8988T (cell line): ENCODE measurements at places on chromosomes 5 and 9.

DNA sequence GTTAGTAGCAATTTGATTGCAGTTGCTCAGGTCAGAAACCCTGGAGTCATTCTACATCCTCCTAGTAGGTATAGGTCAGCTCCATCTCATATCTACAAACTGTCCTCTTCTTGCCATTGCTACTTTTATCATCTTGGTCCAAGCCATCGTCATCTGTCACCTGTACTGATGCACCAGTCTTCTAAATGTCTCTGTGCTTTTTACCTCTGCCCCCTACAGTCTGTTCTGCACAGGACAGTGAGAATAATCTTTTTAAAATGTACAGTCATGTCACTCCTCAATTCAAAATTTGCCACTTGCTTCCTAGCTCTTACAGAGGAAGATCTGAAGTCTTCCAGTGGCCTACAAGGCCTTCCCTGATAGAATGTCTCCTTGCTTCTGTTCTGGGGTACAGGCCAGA is 6.8 kb downstream of the NNT start:
- no peak for DNase-seq

- no peak for DNase-seq
Measured at GRCh38 chr9:110579862-110580219, 300 bp upstream of the SVEP1 start.

DNA sequence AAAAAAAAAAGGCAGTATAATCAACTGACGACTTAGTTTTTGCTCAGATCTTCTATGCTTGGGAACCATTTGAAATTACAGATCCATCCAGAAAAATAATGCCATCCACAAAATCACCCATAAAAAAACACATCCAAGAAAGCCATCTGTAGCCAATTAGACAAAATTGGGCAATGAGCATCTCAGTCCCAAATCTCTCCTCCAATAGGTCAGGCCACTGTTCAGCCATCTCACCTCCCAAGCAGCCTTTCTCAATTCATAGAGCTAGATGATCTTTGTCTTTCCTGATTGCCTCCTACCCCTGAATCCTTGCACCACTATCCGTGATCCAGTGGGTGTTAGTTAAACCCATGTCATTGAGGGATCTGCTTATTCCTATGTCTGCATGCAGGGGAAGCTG is 139.6 kb downstream of the SCAMP1 start:
- no peak for DNase-seq

- no peak for DNase-seq
Measured at GRCh38 chr5:77698920-77699319, 60.4 kb upstream of the OTP start.

- DNase-seq = no peak
Measured at GRCh38 chr5:170301981-170302652, 4.5 kb upstream of the LCP2 start.

DNA sequence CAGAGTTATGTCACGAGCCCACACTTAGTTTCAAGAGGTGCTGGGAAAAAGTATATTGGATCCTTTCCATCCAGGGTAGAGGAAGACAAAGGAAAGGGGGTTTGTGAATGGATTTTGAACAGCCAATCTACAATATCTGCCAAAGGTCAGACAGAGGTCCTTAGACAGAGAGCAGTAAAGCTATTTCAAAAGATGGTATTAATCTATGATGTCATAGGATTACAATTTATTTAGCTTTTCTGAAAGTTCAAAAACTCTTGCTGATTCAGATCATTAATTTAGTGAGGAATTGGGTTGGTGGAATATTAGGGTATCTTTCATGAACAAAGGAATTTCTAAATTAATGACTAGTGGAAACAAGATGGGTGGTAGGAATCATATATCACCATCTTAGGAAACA is 126.9 kb downstream of the NTRK2 start:
- no peak for DNase-seq

DNA sequence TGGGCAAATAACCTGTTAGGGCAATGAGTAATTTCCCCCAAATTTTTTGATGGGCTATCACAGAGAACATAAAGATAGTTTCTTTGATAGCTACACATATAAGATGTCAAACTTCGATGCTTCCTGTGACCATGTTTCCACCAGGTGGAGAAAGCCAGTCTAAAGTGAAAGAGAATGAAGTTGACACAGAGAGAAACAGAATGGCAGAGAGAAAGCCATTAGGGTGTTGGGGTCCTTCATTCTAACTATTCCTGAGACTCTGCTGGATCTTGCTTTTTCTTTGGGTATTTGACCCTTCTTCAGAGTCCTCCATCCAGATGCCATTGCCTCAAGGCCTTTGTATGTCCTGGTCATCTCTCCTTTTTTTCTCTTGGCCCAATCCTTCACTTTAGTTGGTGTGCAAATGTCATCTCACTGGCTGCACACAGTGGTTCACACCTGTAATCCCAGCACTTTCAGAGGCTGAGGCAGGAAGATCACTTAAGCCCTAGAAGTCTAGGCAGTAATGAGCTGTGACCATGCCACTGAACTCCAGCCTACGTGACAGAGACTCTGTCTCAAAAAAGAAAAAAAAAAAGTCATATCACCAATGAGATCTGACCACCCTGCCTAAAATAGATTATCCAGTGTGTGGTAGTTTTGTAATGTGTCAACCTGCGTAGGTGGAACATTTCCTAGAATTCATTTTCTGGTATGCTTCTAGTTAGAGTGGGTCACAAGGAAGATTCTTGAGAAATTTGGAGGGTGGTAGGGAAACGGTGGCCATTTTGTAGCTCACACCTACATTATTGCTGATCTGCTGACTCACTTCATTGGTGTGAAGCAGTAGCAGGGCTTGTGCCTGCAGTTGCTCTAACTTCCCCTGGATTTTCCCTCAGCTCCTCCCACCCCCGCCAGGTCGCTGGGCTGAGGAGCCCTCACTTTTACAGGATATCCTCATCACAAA is 20.8 kb upstream of the KIF2A start:
- DNase-seq = no peak

- DNase-seq = no peak
Measured at GRCh38 chr5:62115014-62115413, 191.0 kb upstream of the KIF2A start.

GRCh38 chr9:114894609-114895433 is 35.6 kb downstream of the TNFSF8 start:
- DNase-seq = peak; percentile 32

- DNase-seq = no peak
Measured at GRCh38 chr9:136599811-136600660, 54.2 kb upstream of the NOTCH1 start.

- no peak for DNase-seq
Measured at GRCh38 chr9:37382161-37382981, 40.1 kb upstream of the GRHPR start.

- DNase-seq = peak; percentile 65
Measured at GRCh38 chr9:97984188-97985057, 1.3 kb downstream of the ANP32B start.

GRCh38 chr5:180548563-180548962 is 42.7 kb downstream of the SCGB3A1 start:
- DNase-seq = no peak

- no peak for DNase-seq
Measured at GRCh38 chr5:68379275-68380036, 163.9 kb downstream of the PIK3R1 start.
